ENCODE measurements at places on chromosomes 7 and 10. TPM values are rescaled to one million over a fixed set of nuclear protein-coding genes. Genes with fewer than 3 reads are reported as not detected.

DNA sequence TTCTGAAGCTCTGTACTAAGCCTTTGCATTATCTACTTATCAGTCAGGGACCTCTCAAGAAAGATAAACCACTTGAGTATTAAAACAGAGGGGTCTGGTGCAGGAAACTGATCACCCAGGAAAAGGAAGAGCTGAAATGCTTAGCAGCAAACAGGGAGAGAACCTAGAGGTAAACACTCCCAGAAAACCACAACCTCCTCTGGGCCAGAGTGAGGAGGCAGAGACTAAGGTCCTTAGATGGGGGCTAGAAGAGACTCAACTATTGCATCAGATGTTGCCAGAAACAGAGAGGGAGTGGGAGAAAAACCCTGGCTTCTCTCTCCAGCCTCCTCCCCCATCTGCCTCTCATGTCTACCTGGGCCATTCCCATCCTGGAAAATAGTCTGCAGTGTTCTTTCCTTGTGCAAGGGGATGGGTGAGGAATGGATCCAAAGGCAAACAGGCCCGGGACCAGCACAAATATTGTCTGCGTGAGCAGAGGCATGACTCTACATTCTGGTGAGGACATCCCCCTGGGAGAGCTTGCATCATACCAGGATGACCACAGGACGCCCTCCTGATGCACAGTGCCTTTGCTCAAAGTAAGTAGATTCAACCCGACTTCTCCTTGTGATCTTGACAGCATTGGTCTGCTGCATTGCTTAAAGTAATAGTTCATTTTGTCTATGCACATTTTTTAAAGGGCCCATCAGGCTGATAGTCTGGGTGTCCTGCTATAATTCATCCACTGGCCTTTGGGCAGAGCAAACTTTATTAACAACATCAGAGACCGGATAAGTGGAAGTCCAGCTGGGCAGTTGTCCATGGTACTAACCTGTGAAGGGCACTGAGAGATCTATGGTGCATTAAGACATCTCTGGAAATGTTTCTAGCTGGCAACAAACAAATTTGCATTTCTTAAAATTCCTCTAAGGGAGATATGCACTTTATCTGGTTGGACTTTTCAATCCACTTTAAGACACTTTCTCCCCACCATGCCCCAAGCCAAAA lies 22.4 kb upstream of the ODAD2 start:
- no peaks in the 10 kb centered on the region for H3K4me1 ChIP-seq
- no peak for DNase-seq
- no peak overlapping the region for H3K27ac ChIP-seq
- no peaks in the 10 kb centered on the region for H3K36me3 ChIP-seq

DNA sequence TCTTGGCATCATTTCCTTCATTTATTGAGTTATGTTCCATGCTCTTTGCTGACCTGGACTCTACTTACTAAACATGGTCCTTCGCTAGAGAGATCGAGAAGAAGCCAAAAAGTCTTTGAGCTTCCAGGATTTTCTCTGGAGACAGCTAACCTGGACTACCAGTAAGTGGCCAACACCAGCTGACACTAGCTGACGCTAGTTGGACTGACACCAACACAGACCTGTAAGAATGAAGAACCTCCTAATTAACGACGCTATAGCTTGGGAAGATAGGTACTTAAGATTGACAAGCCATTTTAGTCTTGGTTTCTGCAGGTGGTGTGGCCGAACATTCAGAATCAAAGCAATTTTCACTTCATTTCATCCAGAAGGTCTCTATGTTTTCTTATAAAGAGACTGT lies 66.4 kb downstream of the GALNT17 start:
- no peak overlapping the region for H3K27ac ChIP-seq
- no peaks in the 10 kb centered on the region for H3K27me3 ChIP-seq
- DNase-seq = no peak
- peaks cover 4% of the 10 kb centered on the region for H3K4me1 ChIP-seq

DNA sequence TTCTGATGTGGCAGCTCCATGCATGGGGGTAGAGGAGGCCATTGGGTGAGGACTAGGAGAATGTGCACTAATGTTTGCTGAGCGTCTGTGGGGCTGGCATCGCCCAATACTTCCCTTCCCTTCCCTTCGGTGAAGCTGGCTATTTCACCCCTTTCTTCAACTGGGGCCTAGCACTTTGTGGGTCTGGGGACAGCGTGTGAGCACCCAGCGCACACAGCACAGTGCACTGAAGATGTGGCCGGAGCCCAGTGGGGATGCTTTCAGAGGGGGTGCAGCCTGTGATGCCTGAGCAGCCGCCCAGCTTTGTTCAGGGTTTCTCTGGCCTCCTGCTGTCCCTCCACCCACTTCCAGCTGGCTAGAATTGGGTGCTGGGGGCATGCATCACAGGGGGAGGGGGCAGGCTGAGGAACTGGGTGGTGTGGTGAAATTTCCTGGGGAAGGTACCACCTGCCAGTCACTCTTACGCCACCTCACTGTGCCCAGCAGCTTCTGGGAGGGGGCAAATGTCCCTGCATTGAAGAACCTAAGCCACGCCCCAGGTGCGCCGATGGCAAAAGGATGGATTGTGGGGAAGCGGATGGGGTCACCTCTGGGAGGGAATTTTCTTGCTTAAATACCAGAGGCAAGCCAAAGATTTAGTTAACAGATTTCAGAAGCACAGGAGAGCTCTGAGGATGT lies 45.5 kb downstream of the CLEC2L start:
- H3K4me1 ChIP-seq = no peaks in the 10 kb centered on the region
- no peak overlapping the region for H3K4me3 ChIP-seq
- peak; percentile 11 for DNase-seq
- H3K27me3 ChIP-seq = no peaks in the 10 kb centered on the region
- H3K36me3 ChIP-seq = peaks cover 4% of the 10 kb centered on the region

DNA sequence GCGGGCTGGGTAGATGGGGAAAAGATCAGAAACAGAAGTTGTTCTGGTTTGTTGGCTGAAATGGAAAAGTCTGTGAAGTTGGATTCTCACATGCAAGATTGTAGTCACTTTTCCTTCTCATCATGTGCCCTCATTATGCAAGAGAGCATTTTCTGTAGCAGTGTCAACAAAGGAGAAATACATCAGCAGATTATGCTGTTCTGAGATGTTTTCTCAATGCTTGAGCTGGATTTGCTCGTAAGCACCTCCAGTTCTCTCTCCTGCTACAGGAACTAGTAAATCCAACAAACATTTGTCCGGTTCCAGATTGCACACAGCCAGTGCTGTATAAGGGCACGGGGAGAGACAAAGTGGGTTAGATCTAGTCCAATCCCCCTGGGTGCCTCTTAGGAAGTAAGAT lies 90.0 kb downstream of the GATA3 start:
- no peak for DNase-seq
- H3K4me3 ChIP-seq = no peak overlapping the region
- no peaks in the 10 kb centered on the region for H3K36me3 ChIP-seq
- H3K27ac ChIP-seq = no peak overlapping the region
- no peaks in the 10 kb centered on the region for H3K4me1 ChIP-seq

- H3K27me3 ChIP-seq = no peaks in the 10 kb centered on the region
- no peak for DNase-seq
- H3K4me3 ChIP-seq = no peak overlapping the region
- no peak overlapping the region for H3K27ac ChIP-seq
- 0 out of 2 replicates have a peak, but pooled peaks cover 3% of the 10 kb centered on the region for H3K4me1 ChIP-seq
These were observed 150.1 kb downstream of the SNX10 start for GRCh38 chr7:26441611-26442277.

DNA sequence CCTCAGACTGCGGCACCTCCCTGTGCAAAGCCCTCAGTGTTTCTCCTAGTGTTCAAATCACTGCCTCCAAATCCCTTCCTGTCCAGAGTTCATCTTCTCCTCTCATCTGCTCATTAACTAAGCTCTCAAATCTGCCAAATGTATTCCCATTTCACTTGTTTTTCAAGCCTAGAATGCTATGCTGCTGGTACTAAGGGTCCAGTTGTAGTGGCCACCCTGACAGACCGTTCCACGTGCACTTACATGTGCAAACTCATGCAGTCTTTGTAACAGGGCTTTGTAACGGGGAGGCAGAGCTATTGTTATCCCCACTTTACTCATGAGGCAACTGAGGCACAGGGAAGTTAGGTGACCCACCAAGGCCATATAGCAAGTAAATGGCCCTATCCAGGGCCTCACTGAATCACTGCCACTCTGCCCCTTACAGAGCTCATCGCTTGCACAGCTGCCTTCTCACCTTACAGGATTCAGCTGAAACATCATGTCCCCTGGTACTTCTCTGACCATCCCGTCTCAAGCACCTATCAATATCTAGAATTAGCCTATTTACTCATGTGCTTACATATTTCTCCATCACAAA lies 153.0 kb upstream of the PDE1C start:
- DNase-seq = no peak
- no peak overlapping the region for H3K27ac ChIP-seq
- no peaks in the 10 kb centered on the region for H3K27me3 ChIP-seq
- no peaks in the 10 kb centered on the region for H3K4me1 ChIP-seq
- no peaks in the 10 kb centered on the region for H3K36me3 ChIP-seq
- no peak overlapping the region for H3K4me3 ChIP-seq

DNA sequence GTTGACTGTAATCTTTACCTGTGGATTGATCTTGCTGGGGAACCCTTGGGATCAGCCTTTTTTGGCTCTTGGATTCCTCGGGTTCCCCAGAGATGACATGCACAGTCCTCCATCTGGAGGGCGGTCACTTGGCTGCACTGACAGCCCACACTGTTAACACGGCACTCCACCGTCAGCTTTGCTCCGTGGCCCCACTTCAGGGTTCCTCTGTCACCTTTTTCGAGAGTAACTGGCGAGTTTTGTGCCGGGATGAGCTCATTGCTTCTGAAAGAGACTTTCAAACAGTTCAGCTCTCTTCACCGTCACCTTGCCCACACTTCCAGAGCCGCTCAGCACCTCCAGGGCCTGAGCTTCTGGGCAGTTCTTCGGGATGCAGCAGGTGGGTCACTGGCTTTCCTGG lies 42.4 kb downstream of the PROSER2 start:
- H3K4me1 ChIP-seq = no peaks in the 10 kb centered on the region
- H3K4me3 ChIP-seq = no peak overlapping the region
- H3K27me3 ChIP-seq = no peaks in the 10 kb centered on the region
- H3K27ac ChIP-seq = no peak overlapping the region
- no peak for DNase-seq
- H3K36me3 ChIP-seq = peaks cover 1% of the 10 kb centered on the region

DNA sequence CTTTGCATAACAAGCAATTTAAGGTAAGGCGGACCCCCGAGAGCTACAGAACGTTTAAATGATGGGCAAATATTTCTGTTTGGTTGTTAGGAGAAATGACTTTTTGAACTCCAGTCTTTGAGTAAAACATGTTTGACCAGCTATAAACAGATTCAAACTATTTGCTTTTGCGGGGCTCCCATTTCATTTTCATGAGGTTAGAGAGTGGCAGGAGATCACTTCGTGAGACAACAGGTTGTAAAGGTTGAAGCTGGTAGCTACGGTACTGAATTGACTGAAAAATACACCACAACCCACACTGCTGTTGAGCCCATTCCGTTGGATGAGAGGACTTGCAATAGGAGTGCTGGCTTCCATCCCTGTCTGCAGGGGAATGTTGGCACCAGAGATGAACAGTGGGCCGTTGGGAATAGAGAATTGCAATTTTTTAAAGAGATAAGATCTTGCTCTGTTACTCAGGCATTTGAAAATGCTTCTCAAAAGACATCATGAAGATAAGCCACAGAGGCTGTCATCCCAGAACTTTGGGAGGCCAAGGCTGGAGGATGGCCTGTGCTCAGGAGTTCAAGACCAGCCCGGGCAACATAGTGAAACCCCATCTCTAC lies 65.7 kb upstream of the CARD11 start:
- no peaks in the 10 kb centered on the region for H3K27me3 ChIP-seq
- no peaks in the 10 kb centered on the region for H3K4me1 ChIP-seq
- H3K36me3 ChIP-seq = no peaks in the 10 kb centered on the region
- H3K4me3 ChIP-seq = no peak overlapping the region
- H3K27ac ChIP-seq = no peak overlapping the region

DNA sequence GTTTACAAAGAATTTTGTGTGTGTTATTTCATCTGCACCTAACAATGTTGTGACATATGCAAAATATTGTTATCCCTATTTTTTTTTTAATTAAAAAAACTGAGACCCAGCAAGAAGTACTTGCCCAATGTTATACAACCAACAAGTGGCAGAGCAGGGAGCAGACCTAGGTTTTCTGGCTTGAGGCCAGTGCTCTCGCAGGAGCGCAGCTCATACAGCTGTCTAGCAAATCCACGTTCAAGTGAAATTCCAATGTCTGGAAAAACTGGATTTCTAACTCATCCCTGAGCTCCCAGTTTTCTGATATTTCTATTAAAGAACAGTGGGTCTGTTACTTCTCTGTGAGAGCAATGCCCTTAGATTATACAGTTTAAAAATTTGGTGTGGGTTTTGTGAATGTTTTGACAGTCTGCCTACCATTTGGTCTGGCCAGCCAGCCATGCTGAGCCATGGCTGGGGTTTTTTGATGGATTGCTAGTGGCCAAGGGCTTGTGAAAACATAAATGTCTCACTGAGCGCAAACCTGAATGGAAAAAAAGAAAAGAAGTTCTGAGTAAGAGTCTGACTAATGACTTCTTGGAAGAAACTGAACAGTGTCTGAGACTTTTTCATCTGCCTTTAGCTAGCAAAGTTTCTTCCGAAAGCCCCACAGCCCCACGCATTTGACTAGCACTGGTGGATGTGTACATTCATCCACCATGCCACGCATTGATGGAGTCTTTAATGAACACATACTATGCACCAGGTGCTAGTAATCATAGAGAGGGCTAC lies 15.4 kb upstream of the PRF1 start:
- no peaks in the 10 kb centered on the region for H3K27me3 ChIP-seq
- H3K27ac ChIP-seq = no peak overlapping the region
- no peak overlapping the region for H3K4me3 ChIP-seq
- peaks cover 12% of the 10 kb centered on the region for H3K36me3 ChIP-seq

DNA sequence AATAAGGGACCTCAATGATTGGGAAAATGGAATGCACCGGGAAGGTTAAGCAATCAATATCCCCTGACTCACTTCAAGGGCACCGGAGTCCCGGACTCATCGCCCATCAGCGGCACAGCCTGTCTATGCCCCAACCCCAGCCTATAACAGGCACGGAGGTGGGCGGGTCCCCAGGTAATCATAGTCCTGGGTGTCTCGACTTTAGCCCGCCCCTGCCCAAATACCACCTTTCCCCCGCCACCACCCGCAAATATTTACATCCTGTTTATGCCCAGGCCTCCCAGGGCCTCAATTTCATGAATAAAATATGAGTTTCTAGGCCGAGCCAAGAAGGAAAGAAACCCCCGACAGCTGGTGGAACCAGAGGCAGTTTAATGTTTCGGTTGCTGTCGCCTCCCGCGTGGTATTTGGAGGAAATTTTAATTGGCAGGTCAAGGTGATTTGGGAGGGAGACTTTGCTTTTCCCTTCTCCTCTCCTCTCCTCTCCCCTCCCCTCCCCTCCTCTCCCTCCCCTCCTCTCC lies 15.6 kb upstream of the RFC2 start:
- H3K4me3 ChIP-seq = peak overlapping the region; percentile 77
- peak; percentile 90 for DNase-seq
- H3K4me1 ChIP-seq = no peaks in the 10 kb centered on the region
- no peaks in the 10 kb centered on the region for H3K27me3 ChIP-seq

IL6 gene
- total RNA-seq = 0.85 TPM

ACTR3C gene
- total RNA-seq = 2.2 TPM

CYP3A4 gene
- not detected for total RNA-seq

TMEM176A gene
- total RNA-seq = not detected

WDR86 gene
- total RNA-seq = 8.1 TPM

GPR141 gene
- 0.55 TPM for total RNA-seq
